ENCODE measurements at places on chromosomes 7 and 10.

- DNase-seq, result no peak
Observed at GRCh38 chr7:43042302-43042701, 70.1 kb upstream of the HECW1 start.

DNA sequence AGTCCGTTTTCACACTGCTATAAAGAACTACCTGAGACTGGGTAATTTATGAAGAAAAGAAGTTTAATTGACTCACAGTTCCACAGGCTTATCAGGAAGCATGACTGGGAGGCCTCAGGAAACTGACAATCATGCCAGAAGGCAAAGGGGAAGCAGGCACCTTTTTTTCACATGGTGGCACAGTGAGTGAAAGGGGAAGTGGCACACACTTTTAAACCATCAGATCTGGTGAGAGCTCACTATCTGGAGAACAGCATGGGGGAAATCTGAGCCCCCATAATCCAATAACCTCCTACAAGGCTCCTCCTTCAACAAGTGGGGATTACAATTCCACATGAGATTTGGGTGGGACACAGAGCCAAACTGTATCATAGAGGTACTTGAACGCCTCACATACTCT lies 30.0 kb downstream of the AGR3 start:
- DNase-seq, result no peak

GRCh38 chr7:130926001-130926691 lies 192.1 kb upstream of the KLF14 start:
- peak; percentile 39 for DNase-seq

DNA sequence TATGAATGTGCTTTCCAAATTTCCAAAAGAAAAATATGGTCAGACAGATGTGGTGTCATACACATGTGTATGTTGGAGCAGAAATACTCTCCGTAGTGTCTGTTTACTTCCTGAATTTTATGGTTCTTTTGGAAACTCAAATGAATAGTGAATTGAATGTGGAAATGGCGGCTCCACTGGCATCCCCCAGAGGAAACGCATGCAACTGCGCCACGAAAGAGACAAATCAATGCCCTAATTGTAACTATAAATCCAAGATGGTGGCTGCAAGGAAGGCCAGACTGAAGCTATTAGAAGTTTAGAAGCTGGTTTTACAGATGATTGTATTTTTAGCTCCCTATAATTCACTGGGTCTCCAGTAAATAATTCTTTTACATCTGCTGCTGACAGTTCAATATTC lies 246.7 kb downstream of the FGFR2 start:
- DNase-seq, result no peak

DNA sequence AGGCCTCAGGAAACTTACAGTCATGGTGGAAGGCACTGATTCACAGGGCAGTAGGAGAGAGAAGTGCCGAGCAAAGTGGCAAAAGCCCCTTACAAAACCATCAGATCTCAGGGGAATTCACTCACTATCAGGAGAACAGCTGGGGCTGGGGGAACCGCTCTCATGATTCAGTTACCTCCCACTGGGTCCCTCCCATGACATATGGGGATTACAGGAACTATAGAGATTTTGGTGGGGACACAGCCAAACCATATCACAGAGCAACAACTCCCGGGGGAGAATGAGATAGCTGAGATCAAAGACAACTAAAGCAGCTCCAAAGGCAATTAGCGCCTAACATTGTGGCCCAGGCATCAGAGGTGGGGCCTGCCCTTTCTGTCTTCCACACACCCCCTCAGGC lies 85.4 kb upstream of the VOPP1 start:
- DNase-seq, result no peak

DNA sequence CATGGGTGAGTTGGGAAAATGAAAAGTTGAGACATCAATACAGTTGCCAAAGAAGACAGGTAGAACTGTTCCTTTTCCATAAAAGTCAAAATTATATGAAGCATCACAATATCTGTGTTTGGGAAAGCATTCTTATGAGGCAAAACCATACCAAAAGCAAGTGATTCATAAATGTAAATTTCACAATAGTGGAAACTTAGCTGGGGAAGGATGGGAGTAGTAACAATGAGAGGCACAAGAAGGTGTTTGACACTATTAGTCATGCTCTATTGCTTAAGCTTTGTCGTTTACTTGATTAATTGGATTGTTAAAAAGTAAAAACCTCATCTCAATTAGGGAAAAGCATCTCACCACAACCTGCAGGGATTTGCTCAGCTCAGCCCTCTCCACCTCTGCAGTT lies 240.2 kb downstream of the C7orf25 start:
- DNase-seq, result no peak

GRCh38 chr10:23172429-23173213 lies 19.5 kb upstream of the PTF1A start:
- DNase-seq, result no peak

DNA sequence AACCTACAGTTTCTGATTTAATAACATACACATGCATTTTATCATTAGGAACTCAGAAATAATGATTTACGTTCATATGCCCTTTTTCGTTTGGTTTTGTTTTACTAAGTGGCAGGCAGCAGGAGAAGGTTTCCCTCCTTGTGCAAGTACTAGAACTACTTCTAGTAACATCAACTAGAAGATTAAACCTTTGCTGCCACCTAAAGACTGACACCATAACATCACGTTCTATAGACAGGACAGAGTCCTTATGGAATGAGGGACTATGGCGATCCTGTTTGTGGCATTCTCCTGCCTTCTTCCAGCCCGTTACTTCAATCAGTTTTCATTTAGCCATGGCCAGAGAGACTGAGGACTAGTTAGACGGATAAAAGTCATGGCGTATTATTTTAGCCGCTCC lies 53.2 kb downstream of the GAD2 start:
- no peak for DNase-seq

DNA sequence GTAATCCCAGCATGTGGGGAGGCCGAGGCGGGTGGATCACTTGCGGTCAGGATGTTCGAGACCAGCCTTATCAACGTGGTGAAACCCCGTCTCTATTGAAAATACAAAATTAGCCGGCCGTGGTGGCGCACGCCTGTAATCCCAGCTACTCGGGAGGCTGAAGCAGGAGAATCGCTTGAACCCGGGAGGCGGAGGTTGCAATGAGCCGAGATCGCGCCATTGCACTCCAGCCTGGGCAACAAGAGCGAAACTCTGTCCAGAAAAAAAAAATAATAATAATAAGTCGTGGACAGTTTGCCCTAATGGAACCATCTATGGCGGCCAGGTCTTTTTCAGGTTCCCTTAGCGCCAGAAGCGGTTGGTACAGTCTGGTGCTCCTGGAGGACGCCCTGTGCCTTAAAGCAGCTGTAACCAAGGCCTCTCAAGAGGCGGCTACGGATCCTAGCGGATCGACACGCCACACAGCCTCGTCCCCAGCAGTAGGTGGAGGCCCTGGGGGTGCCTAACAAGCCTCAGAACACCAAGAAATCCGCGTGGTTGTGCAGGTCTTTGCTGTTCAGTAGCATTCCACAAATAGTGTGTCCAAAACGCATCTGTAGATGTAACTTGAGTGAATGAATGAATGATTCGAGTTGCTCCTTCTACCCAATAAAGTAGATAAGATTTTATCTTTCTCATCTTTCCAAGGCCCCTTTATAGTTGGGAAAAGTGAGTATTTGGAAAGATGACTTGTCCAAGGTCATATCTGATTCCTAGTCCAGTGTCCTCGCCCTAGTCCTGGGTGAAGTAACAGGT lies 982 bp downstream of the PGAM1 start:
- DNase-seq, result peak; percentile 11

DNA sequence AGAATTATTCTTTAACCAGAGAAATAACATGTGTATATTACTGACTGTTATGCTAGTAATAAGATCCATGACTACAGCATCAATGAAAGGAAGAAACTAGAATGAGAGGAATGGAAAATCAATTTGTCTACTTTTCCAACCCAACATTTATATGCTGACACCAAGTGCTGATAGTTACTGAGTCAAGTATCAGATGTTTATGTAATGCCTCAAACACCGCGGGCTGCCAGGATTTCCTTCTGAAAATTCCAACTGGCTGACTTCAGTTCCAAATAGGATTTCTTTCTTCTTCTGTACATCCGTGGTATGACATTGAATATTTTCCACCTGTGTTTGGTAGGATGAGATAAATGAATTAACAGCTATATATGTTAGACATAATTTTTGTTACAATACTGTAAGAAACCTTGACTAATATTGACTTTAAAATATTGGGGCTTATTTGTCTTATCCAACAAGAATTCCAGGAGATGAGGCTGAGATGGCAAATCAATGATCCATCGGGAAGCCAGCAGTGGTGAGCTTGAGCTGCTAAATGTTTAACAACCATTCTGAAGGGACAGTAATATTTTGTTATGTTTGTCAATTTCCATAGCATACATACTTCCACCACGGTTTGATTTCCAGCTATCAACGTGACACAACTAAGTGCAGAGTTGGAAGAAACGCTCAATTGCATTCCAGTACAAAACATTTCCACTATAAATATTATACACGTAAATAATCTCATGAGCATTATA lies 435.2 kb upstream of the AUTS2 start:
- DNase-seq, result no peak

- DNase-seq, result no peak
Observed at GRCh38 chr7:81280531-81280930, 361.7 kb upstream of the SEMA3C start.

DNA sequence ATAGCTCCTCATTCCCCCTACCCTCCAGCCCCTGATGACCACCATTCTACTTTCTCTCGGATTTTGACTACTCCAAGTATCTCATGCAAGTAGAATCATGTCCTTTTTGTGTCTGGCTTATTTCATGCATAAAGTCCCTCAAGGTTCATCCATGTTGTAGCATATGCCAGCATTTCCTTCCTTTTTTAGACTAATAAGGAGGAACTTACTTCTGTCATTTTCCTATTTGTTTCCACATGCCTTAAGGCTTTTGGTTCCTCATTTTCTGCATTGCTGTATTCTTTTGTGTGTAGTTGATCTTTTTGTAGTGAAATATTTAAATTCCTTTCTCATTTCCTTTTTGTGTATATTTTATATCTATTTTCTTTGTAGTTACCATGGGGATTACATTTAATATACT lies 376.9 kb downstream of the CALN1 start:
- no peak for DNase-seq

- no peak for DNase-seq
Observed at GRCh38 chr7:143885951-143886350, 16.0 kb downstream of the TCAF1 start.

GRCh38 chr10:34229917-34230316 lies 585.2 kb downstream of the PARD3 start:
- DNase-seq, result no peak

DNA sequence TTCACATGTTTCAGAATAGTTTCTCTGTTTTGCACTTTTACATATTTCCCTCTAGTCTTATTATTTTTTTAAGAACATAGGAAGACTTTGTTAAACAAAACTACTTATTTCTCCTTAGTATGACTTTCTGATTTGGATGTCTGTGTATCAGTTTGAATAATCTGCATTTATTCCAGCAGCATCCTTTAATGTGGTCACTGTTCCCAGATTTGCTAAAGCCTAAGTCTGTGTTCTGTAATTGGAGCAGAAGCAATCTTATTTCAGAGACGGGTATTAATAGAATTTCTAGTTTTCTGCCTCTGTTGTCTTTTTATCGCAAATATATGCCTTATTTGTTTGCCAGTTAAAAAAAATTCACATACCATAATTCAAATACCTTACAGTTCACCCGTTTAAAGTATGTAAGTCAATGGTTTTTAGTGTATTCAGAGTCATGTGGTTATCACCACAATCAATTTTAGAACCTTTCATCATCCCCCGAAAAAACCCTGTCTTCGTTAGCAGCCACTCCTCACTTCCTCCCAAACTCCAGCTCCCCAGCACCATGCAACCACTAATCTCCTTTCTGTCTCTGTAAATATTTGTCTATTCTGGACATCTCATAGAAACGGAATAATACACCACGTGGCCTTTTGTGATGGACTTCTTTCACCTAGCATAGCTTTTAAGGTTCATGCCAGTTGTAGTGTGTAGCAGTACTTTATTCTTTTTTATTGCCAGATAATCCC lies 58.7 kb downstream of the INPP5F start:
- no peak for DNase-seq

GRCh38 chr7:14389595-14389994 lies 400.1 kb upstream of the ETV1 start:
- no peak for DNase-seq

GRCh38 chr10:114174695-114175188 lies 739 bp upstream of the CCDC186 start:
- DNase-seq, result no peak

GRCh38 chr7:54663603-54664234 lies 95.3 kb downstream of the SEC61G start:
- no peak for DNase-seq

- no peak for DNase-seq
Observed at GRCh38 chr7:105454921-105455320, 66.2 kb upstream of the SRPK2 start.

- no peak for DNase-seq
Observed at GRCh38 chr7:19112274-19113001, 5.0 kb downstream of the TWIST1 start.

- no peak for DNase-seq
Observed at GRCh38 chr10:129637846-129638245, 170.8 kb downstream of the MGMT start.

- no peak for DNase-seq
Observed at GRCh38 chr7:143454091-143454680, 10.9 kb downstream of the TAS2R60 start.

GRCh38 chr7:33757563-33758165 lies 147.7 kb upstream of the BMPER start:
- DNase-seq, result no peak

DNA sequence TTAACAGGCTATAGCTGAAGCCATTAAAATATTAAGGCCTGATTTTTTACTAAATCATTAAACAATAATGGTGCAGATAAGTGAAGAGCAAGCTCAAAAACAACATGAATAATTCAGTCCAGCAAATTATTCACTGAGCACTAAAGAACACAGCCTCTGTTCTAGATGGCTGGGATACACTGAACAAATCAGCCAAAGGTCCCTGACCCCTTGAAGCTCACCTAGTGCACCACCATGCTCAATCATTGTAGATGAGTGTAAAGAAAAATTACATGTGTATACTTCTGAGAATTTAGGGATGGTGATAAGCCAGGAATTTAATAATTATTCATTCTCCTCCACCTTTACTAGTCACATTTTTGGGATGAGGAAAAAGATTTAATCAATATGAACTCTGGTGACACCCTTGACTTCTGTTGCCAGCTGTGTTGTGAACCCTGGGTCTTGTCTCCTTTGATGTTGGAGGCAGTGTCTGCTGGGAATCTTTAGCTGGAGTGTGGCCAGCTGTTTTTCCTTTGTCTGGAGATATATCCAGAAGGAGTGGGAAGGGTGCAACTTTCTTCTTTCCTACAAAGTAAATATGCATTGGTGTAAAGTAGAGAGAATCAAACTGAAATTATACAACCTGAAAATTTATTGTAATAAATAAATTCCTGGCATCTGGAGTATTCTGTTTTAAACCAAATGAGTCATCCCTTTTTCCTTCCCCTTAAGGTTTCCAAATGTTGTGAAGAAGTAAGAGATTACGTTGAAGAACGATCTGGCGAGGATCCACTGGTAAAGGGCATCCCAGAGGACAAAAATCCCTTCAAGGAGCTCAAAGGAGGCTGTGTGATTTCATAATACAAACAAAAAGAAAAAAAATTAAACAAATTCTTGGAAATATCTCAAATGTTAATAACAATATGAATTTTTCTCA lies 4.0 kb downstream of the GNGT1 start:
- DNase-seq, result no peak

Measured in CD4-positive, alpha-beta T cell treated with Interleukin-6 for 4 hours (primary cell).